ENCODE measurements at places on chromosomes 16 and 17. TPM values are rescaled to one million over a fixed set of nuclear protein-coding genes. Genes with fewer than 3 reads are reported as not detected.

The ARHGDIA gene
- 187 TPM for total RNA-seq

The SSTR5 gene
- total RNA-seq: not detected

The SEPHS2 gene
- total RNA-seq: 12.0 TPM

The FOXK2 gene
- total RNA-seq: 46.2 TPM

The REXO5 gene
- total RNA-seq: 7.0 TPM

The ASB16 gene
- total RNA-seq: not detected

The KRT28 gene
- total RNA-seq: not detected

The FLII gene
- 291 TPM for total RNA-seq

The LRRC46 gene
- total RNA-seq: not detected

The C16orf46 gene
- total RNA-seq: 0.73 TPM

The RND2 gene
- 0.32 TPM for total RNA-seq

The CYB561 gene
- total RNA-seq: 45.8 TPM

The BCL6B gene
- total RNA-seq: 0.16 TPM

The OTOP3 gene
- not detected for total RNA-seq

The SOCS1 gene
- 5.2 TPM for total RNA-seq

The TMEM208 gene
- 26.4 TPM for total RNA-seq

The MRC2 gene
- total RNA-seq: 465 TPM

The ABI3 gene
- 3.4 TPM for total RNA-seq

The NRN1L gene
- not detected for total RNA-seq

The CCL3 gene
- total RNA-seq: not detected

The NDRG4 gene
- 7.7 TPM for total RNA-seq

The PARN gene
- 27.3 TPM for total RNA-seq

The KRT34 gene
- 0.16 TPM for total RNA-seq

The TENT4B gene
- total RNA-seq: 13.5 TPM

The CSF3 gene
- total RNA-seq: 1.2 TPM

The CSH2 gene
- not detected for total RNA-seq

The ACSM3 gene
- 0.49 TPM for total RNA-seq

The FOXF1 gene
- 0.81 TPM for total RNA-seq

The KRTAP9-8 gene
- not detected for total RNA-seq

The CTRB2 gene
- not detected for total RNA-seq

The TSPAN10 gene
- 1.9 TPM for total RNA-seq

The MT1H gene
- not detected for total RNA-seq

The DBNDD1 gene
- 1.1 TPM for total RNA-seq

The TP53TG3D gene
- 0.49 TPM for total RNA-seq

The TNS4 gene
- 0.24 TPM for total RNA-seq

The GABARAP gene
- total RNA-seq: 173 TPM

The NR1D1 gene
- 3.9 TPM for total RNA-seq

The PLA2G10 gene
- total RNA-seq: not detected

The USB1 gene
- total RNA-seq: 21.3 TPM

The LGALS9B gene
- total RNA-seq: not detected

Measured in hair follicle dermal papilla cell (primary cell).